ENCODE measurements at places on chromosomes 4 and X. TPM values are rescaled to one million over a fixed set of nuclear protein-coding genes. Genes with fewer than 3 reads are reported as not detected.

Gene ACSL4
- 31.0 TPM for total RNA-seq

Gene DIAPH2
- total RNA-seq: 45.9 TPM

Gene GASK1B
- total RNA-seq: 63.4 TPM

Gene QRFPR
- not detected for total RNA-seq

Gene FAM9B
- total RNA-seq: not detected

Gene SULT1B1
- 0.39 TPM for total RNA-seq

Gene PGK1
- 103 TPM for total RNA-seq

Gene GEMIN8
- total RNA-seq: 27.8 TPM

Gene GYPA
- not detected for total RNA-seq

Gene PPEF1
- total RNA-seq: not detected

Gene EXOC1L
- not detected for total RNA-seq

Gene HPGD
- 3.5 TPM for total RNA-seq

Gene UGT2B17
- not detected for total RNA-seq

Gene GYPE
- total RNA-seq: 0.78 TPM
